ENCODE measurements at places on chromosomes 13 and 19.

GRCh38 chr19:16180611-16181010 is 4.6 kb upstream of the FAM32A start:
- H3K27me3 ChIP-seq, result peaks cover 51% of the 10 kb centered on the region
- no peak overlapping the region for H3K4me3 ChIP-seq
- no peak overlapping the region for H3K27ac ChIP-seq
- H3K4me1 ChIP-seq, result peaks cover 15% of the 10 kb centered on the region

- peaks cover 93% of the 10 kb centered on the region for H3K27me3 ChIP-seq
- H3K4me1 ChIP-seq, result no peaks in the 10 kb centered on the region
- no peaks in the 10 kb centered on the region for H3K36me3 ChIP-seq
- H3K27ac ChIP-seq, result no peak overlapping the region
- H3K4me3 ChIP-seq, result no peak overlapping the region
Measured at GRCh38 chr19:41795031-41795461, 1.3 kb upstream of the CEACAM3 start.

GRCh38 chr13:49435992-49436391 is 7.9 kb downstream of the CAB39L start:
- H3K36me3 ChIP-seq, result peaks cover 19% of the 10 kb centered on the region
- no peak for DNase-seq
- peak overlapping the region; percentile 29 for H3K27ac ChIP-seq

DNA sequence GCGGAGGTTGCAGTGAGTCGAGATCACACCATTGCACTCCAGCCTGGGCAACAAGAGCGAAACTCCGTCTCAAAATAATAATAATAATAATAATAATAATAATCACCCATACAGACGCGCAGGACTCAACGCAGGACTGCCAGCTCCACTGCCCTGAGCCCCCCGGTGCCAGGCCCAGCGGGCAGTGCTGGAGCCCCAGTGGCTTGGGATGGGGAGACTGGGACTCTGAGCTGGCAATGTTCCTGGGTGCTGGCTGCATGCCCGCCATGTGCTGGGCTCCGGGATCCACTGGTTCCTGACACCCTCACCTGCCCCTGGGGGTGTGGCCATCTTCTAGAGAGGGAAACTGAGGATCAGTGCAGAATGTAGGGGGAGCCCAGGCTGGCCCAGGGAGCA is 325 bp upstream of the AZU1 start:
- DNase-seq, result no peak
- H3K27me3 ChIP-seq, result peaks cover 64% of the 10 kb centered on the region
- H3K27ac ChIP-seq, result no peak overlapping the region
- no peaks in the 10 kb centered on the region for H3K36me3 ChIP-seq
- H3K4me3 ChIP-seq, result no peak overlapping the region
- peaks cover 3% of the 10 kb centered on the region for H3K4me1 ChIP-seq

DNA sequence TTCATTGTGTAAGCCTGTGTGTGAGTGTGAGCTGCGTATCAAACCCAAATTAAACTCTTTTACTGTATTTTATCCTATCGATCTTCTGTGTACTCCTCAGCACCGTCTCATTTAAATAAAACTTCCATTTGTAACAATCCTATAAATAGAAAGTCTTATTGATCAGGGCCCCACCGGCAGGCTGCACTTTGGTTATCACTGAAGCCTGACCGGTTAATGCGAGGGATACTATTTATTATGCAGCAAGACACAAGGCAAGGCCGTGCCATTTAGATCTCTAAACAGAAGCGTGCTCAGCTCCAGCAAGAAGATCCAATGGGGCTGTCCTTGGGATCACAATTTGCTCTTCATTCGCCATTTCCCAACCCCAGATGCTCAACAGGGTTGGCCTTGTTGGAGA is 252.6 kb upstream of the TSHZ3 start:
- H3K27me3 ChIP-seq, result peaks cover 37% of the 10 kb centered on the region
- H3K4me1 ChIP-seq, result no peaks in the 10 kb centered on the region
- H3K4me3 ChIP-seq, result no peak overlapping the region
- no peak overlapping the region for H3K27ac ChIP-seq
- DNase-seq, result no peak

GRCh38 chr13:99871249-99871898 is 100.2 kb downstream of the ZIC5 start:
- H3K4me3 ChIP-seq, result no peak overlapping the region
- H3K27me3 ChIP-seq, result no peaks in the 10 kb centered on the region
- no peak overlapping the region for H3K27ac ChIP-seq
- no peaks in the 10 kb centered on the region for H3K4me1 ChIP-seq

GRCh38 chr19:33863436-33863835 is 66.8 kb downstream of the KCTD15 start:
- no peak overlapping the region for H3K4me3 ChIP-seq
- peaks cover 5% of the 10 kb centered on the region for H3K27me3 ChIP-seq
- no peaks in the 10 kb centered on the region for H3K36me3 ChIP-seq
- peaks cover 10% of the 10 kb centered on the region for H3K4me1 ChIP-seq

GRCh38 chr19:6710273-6711077 is 10.0 kb downstream of the C3 start:
- no peak for DNase-seq
- H3K27me3 ChIP-seq, result peaks cover 86% of the 10 kb centered on the region
- no peak overlapping the region for H3K27ac ChIP-seq
- H3K36me3 ChIP-seq, result no peaks in the 10 kb centered on the region

- no peak overlapping the region for H3K4me3 ChIP-seq
- H3K36me3 ChIP-seq, result no peaks in the 10 kb centered on the region
- H3K27me3 ChIP-seq, result peaks cover 83% of the 10 kb centered on the region
- H3K4me1 ChIP-seq, result peaks cover 39% of the 10 kb centered on the region
Measured at GRCh38 chr19:17685451-17686022, 2.6 kb downstream of the UNC13A start.

- DNase-seq, result no peak
- peak overlapping the region; percentile 88 for H3K27ac ChIP-seq
- H3K4me3 ChIP-seq, result no peak overlapping the region
- peaks cover 98% of the 10 kb centered on the region for H3K4me1 ChIP-seq
- no peaks in the 10 kb centered on the region for H3K36me3 ChIP-seq
- no peaks in the 10 kb centered on the region for H3K27me3 ChIP-seq
Measured at GRCh38 chr13:33258808-33259193, 26.8 kb downstream of the STARD13 start.

GRCh38 chr13:114064450-114065140 is 67.8 kb downstream of the RASA3 start:
- peak overlapping the region; percentile 93 for H3K27ac ChIP-seq
- peak overlapping the region; percentile 59 for H3K4me3 ChIP-seq
- no peaks in the 10 kb centered on the region for H3K27me3 ChIP-seq

- H3K27ac ChIP-seq, result no peak overlapping the region
- DNase-seq, result no peak
- no peaks in the 10 kb centered on the region for H3K36me3 ChIP-seq
- H3K4me3 ChIP-seq, result no peak overlapping the region
- no peaks in the 10 kb centered on the region for H3K27me3 ChIP-seq
Measured at GRCh38 chr19:20879501-20879900, 43.5 kb upstream of the ZNF85 start.

- no peak for DNase-seq
- H3K4me1 ChIP-seq, result peaks cover 20% of the 10 kb centered on the region
- H3K36me3 ChIP-seq, result no peaks in the 10 kb centered on the region
- peaks cover 58% of the 10 kb centered on the region for H3K27me3 ChIP-seq
Measured at GRCh38 chr19:17997969-17998826, 9.8 kb upstream of the ARRDC2 start.

DNA sequence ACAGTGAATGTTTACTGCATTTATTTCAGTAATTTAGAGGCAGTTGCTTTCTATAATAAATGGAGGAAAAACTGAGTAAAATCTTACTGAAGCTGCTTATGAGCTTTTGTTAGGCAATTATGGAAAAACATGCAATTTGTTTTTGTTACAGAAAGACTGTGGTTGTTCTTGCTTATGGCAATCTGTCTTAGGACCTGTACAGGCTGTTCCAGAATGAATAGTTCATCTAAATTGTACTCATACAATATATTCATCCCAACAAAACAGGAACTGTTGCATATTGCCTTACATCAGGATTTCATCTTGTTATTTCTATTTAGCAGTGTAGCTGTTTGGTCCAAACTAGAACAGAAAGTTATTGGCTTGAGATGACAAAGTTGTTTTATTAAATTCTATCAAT is 199.2 kb downstream of the NALCN start:
- H3K27me3 ChIP-seq, result no peaks in the 10 kb centered on the region
- no peak overlapping the region for H3K27ac ChIP-seq
- no peak for DNase-seq
- no peaks in the 10 kb centered on the region for H3K36me3 ChIP-seq

DNA sequence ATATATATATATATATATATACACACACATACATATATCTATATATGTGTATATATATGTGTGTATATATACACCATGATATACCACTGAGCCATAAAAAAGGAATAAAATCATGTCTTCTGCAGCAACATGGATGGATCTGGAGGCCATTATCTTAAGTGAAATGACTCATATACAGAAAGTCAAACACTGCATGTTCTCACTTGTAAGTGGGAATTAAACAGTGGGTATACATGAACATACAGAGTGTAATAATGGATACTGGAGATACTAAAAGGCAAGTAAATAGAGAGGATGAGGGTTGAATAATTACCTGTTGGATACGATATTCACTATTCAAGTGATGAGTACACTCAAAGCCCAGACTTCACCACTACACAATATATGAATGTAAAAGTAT is 332.6 kb downstream of the SLITRK1 start:
- no peaks in the 10 kb centered on the region for H3K4me1 ChIP-seq
- no peaks in the 10 kb centered on the region for H3K36me3 ChIP-seq
- no peak for DNase-seq
- no peak overlapping the region for H3K4me3 ChIP-seq

DNA sequence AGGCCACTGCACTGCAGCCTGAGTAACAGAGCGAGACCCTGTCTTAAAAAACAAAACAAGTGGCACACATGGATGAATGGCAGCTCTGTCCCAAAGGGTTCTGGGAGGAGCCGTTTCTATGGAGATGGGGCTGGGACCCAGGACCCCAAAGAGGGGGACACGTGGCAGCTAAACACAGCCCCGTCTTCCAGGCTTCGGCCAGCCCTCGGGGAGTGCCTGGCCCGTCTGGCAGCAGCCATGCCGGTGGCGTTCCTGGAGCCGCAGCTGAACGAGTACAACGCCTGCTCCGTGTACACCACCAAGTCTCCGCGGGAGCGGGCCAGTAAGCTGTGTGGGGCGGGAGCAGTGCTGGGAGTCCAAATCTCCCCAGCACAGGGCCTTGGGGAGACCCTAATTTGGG is 82.4 kb downstream of the RYR1 start:
- H3K4me3 ChIP-seq, result no peak overlapping the region
- no peaks in the 10 kb centered on the region for H3K36me3 ChIP-seq
- H3K27me3 ChIP-seq, result peaks cover 41% of the 10 kb centered on the region
- peaks cover 6% of the 10 kb centered on the region for H3K4me1 ChIP-seq
- H3K27ac ChIP-seq, result no peak overlapping the region

DNA sequence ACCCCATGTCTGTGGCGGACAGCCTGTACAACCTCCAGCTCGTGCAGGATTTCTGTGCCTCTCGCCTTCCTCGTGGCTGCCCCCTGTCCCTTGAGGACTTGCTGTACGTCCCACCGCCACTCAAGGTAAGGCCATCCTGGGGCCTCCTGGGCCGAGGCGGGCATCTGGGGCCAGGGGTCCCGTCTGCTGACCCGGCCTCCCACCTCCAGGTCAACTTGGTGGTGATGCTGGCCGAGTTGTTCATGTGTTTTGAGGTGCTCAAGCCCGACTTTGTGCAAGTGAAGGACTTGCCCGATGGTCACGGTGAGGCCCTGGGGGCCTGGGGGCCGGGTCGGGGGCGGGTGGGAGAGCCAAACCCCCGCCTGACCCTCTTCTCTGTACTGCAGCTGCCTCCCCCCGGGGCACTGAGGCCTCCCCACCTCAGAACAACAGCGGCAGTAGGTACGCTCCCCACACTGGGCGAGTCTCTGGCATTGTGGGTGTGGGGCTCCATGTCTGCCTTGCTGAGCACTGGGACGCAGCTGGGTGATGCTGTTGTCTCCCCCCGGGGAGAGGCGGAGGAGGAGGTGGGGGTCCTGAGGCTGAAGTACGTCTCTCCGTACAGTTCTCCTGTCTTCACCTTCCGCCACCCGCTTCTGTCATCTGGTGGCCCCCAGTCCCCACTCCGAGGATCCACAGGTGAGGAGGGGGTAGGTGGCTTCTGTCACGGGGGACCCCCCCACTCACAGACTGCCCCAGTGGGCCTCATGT is 15.0 kb downstream of the CAMSAP3 start:
- H3K4me1 ChIP-seq, result no peaks in the 10 kb centered on the region
- H3K27ac ChIP-seq, result no peak overlapping the region

GRCh38 chr19:16862826-16863415 is 25.9 kb upstream of the F2RL3 start:
- DNase-seq, result no peak
- H3K27me3 ChIP-seq, result no peaks in the 10 kb centered on the region
- H3K27ac ChIP-seq, result no peak overlapping the region
- no peak overlapping the region for H3K4me3 ChIP-seq

DNA sequence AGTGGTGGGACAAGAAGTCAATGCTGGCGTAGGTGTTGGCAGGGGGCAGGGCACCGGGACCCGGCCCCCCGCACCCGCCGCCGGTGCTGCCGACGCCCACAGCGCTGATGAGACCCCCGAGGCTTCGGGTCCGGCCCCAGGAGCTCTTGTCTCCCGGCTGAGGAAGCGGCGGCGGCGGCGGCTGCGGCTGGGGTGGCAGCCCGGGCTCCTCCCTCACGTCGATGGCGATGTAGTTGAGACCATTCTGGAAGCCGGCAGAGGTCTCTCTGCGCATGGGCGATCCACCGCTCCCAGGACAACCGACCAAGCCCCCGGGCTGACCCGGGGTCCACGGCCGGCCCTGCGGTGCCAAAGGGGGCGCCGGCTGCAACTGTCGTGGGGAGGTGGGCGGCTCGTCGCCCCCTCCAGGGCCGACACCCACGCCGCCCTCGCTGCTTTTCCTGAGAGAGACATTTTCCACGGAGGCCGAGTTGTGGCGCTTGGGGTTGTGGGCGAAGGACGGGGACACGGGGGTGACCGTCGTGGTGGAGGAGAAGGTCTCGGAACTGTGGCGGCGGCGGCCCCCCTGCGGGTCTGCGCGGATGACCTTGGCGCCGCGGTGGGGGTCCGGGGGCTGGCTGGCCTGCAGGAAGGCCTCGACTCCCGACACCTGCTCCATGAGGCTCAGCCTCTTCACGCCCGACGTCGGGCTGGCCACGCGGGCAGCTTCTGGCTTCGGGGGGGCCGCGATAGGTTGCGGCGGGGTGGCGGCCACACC is 4.1 kb downstream of the IRS2 start:
- no peak for DNase-seq
- H3K4me1 ChIP-seq, result peaks cover 79% of the 10 kb centered on the region
- H3K27ac ChIP-seq, result no peak overlapping the region
- H3K36me3 ChIP-seq, result peaks cover 31% of the 10 kb centered on the region

Measured in left ventricle myocardium inferior (tissue), 1 donor.